ENCODE measurements at places on chromosomes 11 and 22. TPM values are rescaled to one million over a fixed set of nuclear protein-coding genes. Genes with fewer than 3 reads are reported as not detected.

Gene CD248
- not detected for total RNA-seq

Gene RIMBP3C
- total RNA-seq: 0.18 TPM

DNA sequence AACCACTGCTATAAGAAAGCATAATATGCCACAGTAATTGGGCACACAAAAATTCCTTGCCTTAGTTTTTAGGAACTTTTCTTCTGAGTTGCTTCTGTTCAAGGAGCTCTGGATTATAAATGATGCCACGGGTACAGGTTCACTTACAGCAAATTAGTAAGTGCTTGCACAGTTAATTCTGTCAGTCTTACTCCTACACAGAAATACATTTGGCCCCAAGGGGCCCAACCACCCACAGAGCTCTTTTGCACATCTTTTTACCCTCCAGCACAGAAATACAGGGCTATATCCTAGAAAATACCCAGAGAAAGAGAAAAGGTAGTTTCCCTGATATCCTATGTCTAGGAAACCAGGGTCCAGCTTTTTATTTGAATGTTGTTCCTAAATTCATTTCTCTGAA lies 86.6 kb upstream of the CHRM4 start:
- DNase-seq: no peak
- peaks cover 14% of the 10 kb centered on the region for H3K4me1 ChIP-seq
- no peaks in the 10 kb centered on the region for H3K36me3 ChIP-seq
- H3K4me3 ChIP-seq: no peak overlapping the region

DNA sequence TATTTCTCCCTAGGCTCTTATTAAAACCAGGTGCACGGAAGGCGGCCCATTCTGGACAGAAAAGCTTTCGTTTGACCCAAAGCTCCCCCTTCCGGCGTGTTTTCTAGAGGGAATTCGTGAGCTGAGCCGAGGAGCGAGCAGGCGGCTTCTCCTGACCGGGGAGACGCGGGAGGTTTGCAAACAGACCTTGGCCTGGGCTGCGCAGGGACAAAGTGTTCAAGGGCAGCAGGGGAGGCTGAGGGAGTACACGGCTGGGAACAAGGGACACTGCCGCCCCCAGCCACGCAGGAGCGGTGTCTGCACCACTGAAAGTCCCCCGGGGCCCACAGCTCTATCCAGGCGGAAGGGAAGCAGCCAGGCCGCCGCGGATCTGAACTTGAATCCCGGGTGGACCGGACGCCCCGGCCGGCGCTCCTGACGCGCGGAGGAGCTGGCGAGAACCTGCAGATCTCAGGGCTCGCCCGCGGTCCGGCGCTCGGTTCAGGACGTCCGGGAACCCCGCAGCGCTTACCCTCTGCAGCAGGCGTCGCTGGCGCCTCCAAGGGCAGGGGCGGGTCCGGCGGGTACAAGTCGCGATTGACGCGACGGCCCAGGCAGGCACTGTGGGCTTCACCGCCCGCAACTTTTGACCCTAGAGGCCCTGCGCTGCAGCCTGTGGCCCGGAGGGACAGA lies 101.9 kb downstream of the WT1 start:
- H3K4me1 ChIP-seq: peaks cover 4% of the 10 kb centered on the region
- H3K27ac ChIP-seq: no peak overlapping the region
- DNase-seq: no peak
- H3K4me3 ChIP-seq: peak overlapping the region; percentile 45

DNA sequence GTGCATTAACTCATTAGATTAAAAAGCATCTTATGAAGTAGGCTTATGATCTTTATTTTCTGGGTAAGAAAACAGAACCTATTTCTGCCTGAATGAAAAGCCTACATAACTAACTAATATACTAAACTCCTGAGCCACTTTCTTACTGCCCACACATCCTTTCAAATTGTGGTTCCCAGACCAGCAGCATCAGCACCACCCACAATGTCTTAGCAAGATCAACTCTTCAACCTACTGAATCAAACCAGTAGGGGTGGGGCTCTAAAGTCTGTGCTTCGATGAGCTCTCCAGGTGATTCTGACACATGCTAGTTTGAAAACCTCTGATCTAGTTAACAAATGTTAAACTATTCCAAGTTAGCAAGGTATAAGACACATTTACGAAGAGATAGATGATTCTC lies 462.4 kb downstream of the DLG2 start:
- H3K4me1 ChIP-seq: no peaks in the 10 kb centered on the region
- H3K36me3 ChIP-seq: no peaks in the 10 kb centered on the region
- no peak overlapping the region for H3K27ac ChIP-seq
- DNase-seq: no peak
- no peak overlapping the region for H3K4me3 ChIP-seq

GRCh38 chr22:50171965-50172421 lies 1.5 kb downstream of the PANX2 start:
- H3K27me3 ChIP-seq: peaks cover 26% of the 10 kb centered on the region
- no peak for DNase-seq
- no peaks in the 10 kb centered on the region for H3K36me3 ChIP-seq
- peak overlapping the region; percentile 55 for H3K4me3 ChIP-seq
- no peak overlapping the region for H3K27ac ChIP-seq

GRCh38 chr11:46386674-46387073 lies 4.9 kb downstream of the CHRM4 start:
- peaks cover 67% of the 10 kb centered on the region for H3K27me3 ChIP-seq
- peaks cover 14% of the 10 kb centered on the region for H3K4me1 ChIP-seq
- H3K4me3 ChIP-seq: no peak overlapping the region
- no peaks in the 10 kb centered on the region for H3K36me3 ChIP-seq
- DNase-seq: no peak
- H3K27ac ChIP-seq: no peak overlapping the region

DNA sequence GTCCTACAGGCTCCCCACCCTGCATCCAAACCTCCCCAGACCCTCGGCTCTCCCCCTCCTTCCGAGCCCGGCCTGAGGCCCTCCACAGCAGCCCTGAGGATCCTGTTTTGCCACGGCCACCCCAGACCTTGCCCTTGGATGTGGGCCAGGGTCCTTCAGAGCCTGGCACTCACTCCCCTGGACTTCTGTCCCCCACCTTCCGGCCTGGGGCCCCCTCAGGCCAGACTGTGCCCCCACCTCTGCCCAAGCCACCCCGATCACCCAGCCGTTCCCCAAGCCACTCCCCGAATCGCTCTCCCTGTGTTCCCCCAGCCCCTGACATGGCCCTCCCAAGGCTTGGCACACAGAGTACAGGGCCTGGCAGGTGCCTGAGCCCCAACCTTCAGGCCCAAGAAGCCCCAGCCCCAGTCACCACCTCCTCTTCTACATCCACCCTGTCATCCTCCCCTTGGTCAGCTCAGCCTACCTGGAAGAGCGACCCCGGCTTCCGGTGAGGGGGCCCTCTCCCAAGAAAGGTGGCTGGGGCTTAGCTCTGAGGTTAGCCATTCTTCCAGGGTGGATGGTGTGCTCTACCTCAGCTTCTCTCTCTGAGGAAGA lies 2.9 kb downstream of the INPP5J start:
- no peaks in the 10 kb centered on the region for H3K27me3 ChIP-seq
- H3K36me3 ChIP-seq: no peaks in the 10 kb centered on the region
- DNase-seq: no peak
- H3K4me3 ChIP-seq: no peak overlapping the region

DNA sequence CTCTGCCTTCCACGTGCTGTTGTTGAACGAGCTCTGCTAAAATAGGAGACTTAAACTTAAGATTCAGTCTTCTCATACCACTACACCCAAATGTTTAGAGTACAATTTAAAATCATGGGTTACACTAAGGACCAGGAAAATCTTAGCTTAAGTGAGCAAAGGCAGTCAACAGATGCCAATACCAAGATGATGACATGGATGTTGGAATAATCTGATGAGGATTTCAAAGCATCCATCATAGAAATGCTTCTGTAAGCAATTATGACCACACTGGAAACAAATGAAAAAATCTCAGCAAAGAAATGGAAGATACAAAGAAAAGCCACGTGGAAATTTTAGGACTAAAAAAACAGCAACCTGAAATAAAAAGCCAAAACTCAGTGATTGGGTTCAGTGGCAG lies 109.8 kb downstream of the ATXN10 start:
- H3K36me3 ChIP-seq: no peaks in the 10 kb centered on the region
- H3K4me1 ChIP-seq: no peaks in the 10 kb centered on the region
- H3K27ac ChIP-seq: no peak overlapping the region
- H3K4me3 ChIP-seq: no peak overlapping the region
- DNase-seq: no peak
